ENCODE measurements at places on chromosomes 7 and 10. TPM values are rescaled to one million over a fixed set of nuclear protein-coding genes. Genes with fewer than 3 reads are reported as not detected.
A peak's percentile ranks its signal among the peaks of the same experiment; 100 is the strongest.

DNA sequence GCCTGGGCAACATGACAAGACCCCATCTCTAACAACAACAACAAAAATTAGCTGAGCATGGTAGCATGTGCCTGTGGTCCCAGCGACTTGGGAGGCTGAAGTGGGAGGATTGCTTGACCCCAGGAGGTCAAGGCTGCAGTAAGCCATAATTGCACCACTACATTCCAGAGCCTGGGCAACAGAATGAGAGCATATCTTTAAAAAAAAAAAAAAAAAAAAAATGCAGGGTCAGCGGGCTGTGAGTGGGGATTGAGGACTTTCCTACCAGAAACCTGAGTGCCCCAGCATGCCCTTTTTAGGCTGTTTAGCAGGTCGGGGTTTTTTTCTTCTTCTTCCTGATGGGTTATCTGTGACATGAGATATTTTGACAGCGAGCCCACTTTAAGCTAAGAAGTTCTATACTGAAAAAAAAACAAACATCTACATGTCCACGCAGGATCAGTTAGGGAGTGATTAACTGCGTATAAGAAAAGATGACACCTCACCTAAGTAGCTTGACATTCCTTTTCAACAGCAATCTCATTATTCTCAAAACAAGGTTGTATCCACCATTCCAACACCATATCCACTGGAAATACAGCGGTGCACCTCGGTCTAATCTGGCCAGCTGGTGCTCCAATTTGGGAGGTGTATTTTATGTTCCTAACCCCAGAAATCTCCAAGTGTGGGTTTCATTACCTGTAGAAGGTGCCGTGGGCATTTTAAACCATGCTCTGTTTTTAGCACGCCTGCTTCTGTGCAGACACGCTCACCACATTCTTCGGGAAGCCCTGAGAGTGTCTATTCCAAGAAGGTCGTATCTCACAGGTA, 13.8 kb upstream of the RFC2 start:
- no peak overlapping the region for H3K4me3 ChIP-seq
- peaks cover 4% of the 10 kb centered on the region for H3K27me3 ChIP-seq
- H3K27ac ChIP-seq = no peak overlapping the region
- no peak for DNase-seq
- no peaks in the 10 kb centered on the region for H3K36me3 ChIP-seq
- H3K4me1 ChIP-seq = peaks cover 12% of the 10 kb centered on the region

DNA sequence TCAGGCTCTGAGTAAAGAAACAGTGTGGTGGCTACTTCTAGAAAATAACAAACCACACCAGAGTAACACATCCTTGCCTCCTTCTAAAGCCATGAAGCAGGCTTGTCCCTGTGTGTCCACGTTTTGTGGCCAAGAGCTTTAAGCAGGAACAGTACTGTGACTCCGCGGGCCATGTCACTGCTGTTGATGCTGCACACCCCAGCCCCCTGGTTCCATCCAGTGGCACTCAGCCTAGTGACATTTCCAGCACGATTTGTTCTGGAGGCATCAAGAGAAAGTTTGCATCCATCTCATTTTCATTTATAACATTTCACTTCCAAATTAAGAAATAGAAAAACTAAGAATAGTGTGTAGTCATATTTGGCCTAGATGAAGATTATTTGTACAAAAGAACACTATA, 211.3 kb downstream of the PAXIP1 start:
- no peak for DNase-seq
- no peaks in the 10 kb centered on the region for H3K27me3 ChIP-seq
- H3K4me1 ChIP-seq = no peaks in the 10 kb centered on the region

DNA sequence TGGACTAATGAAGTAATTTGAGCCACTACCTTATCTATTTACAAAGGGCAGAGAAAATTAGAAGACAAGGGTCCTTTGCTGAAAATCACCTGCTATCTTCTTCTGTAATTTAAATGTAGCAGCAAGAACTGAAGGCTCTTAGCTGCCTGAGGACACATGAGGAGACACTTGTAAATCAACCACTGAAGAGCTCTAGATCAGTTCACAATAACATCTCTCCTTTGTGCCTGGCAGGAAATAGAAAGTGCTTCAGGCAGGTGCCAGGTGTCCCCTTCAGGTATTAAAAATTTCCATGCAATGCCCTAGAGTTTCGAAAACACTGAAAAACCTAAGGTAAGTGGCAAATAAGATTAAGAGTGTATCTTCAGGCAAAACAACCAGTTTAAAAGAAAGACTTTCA, 474.6 kb downstream of the GRM8 start:
- H3K27ac ChIP-seq = no peak overlapping the region
- no peaks in the 10 kb centered on the region for H3K36me3 ChIP-seq
- DNase-seq = no peak
- no peaks in the 10 kb centered on the region for H3K4me1 ChIP-seq
- H3K27me3 ChIP-seq = peaks cover 3% of the 10 kb centered on the region

DNA sequence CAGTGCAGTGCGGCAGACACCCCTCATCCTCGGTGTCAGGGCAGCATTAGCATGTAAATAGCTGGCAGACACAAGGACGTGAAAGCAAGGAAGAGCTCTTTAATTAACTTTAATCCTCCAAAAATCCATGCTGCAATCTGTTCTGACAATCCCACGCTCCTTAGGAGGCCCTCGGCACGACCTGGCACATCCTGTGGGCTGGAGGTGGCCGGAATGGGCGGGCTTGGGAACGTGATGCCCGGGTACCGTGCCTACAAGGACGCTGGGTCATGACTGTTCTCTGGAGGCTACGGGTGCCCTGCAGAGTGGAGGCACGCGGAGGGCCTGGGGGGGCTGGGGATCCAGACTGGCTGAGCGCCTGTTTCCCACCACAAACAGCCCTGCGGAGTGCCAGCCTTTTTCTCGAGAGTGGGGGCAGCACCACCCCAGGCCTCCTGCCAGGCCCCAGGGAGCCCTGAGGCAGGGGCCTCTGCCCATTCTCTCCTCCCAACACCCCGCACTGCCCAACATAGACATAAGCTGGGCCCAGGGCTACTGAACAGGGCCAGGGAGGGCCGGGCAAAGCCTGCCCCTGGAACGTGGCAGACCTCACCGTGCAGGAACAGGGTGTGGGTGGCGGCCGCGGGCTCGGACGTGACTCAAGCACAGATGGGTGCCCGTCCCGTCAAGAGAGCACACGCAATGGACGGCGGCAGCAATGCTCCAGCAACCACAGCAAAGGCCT, 189.3 kb downstream of the MAD1L1 start:
- no peak overlapping the region for H3K4me3 ChIP-seq
- H3K27me3 ChIP-seq = peaks cover 2% of the 10 kb centered on the region
- H3K27ac ChIP-seq = no peak overlapping the region
- peaks cover 16% of the 10 kb centered on the region for H3K36me3 ChIP-seq
- DNase-seq = no peak

GRCh38 chr7:128084896-128085608, 53.8 kb upstream of the LRRC4 start:
- peaks cover 32% of the 10 kb centered on the region for H3K27me3 ChIP-seq
- H3K36me3 ChIP-seq = peaks cover 5% of the 10 kb centered on the region
- peak; percentile 76 for DNase-seq
- H3K27ac ChIP-seq = peak overlapping the region; percentile 86

DNA sequence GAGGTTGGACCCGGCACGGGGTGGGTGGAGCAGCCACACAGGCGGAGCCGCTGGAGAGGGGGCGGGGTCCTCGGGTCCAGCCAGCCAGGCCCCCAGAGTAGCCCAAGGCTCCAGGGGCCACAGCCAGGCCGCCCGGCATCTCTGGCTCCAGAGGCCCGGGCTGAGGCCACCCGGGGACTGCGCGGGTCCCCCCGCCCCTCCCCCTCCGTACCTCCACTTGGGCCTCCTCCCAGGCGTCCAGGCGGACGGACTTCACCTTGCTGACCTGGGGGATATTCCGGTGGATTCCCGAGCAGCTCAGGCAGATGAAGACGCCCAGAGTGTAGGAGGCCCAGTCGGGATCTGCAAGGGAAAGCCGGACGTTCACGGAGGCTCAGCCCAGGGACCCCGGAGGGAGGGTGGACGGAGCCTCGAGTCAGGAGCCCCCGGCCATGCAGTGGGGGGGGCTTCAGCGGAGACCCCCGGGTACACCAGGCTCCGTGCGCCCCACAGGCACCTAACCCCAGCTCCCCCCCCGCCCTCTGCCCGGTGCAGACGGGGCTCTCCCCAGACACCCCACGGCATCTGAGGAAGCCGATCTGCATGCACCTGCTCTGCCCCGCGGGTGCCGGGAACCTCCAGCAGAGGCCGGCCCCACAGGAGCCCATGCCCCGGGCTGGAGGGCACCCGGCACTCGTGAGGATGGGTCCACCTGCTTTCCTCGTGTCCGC, 19.2 kb downstream of the ADAP1 start:
- peaks cover 10% of the 10 kb centered on the region for H3K27me3 ChIP-seq
- no peaks in the 10 kb centered on the region for H3K4me1 ChIP-seq
- no peak for DNase-seq
- H3K4me3 ChIP-seq = no peak overlapping the region
- no peak overlapping the region for H3K27ac ChIP-seq

DNA sequence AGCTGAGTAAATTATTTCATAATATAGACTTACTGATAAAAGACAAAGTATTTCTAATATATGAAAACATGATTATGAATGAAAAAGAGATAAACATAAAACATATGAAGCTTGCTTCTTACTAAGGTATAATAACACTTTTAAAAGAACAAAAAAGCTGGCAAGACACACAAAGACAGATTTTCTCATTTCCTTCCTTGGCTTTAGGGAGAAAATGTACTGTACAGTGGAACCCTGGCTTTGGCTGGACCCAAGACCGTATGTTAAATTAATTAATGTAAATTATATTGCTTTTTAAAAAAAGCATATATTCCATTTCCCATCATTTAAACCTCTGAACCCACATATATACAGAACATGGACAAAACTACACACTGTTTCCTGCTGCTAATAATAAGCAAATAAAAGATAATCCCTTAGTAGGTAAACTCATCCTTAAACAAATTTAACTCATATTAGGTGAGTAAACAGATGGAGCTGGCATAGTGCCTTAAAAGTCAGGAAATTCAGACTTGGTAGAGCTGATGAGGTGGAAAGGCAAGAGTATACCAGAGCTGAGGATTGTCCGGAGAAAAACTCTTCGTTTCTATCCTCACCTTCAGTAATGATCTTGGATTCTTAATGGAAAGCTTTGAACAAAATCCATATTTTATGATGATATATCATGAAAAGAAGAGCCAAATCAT, 1016.4 kb upstream of the KCND2 start:
- H3K36me3 ChIP-seq = no peaks in the 10 kb centered on the region

- H3K4me1 ChIP-seq = no peaks in the 10 kb centered on the region
- no peak overlapping the region for H3K4me3 ChIP-seq
- H3K27me3 ChIP-seq = no peaks in the 10 kb centered on the region
- no peak overlapping the region for H3K27ac ChIP-seq
- no peak for DNase-seq
Measured at GRCh38 chr7:37062560-37062859, 338.2 kb upstream of the AOAH start.

- no peaks in the 10 kb centered on the region for H3K36me3 ChIP-seq
- H3K4me1 ChIP-seq = no peaks in the 10 kb centered on the region
- H3K27me3 ChIP-seq = peaks cover 2% of the 10 kb centered on the region
- no peak for DNase-seq
Measured at GRCh38 chr7:42770114-42770513, 141.8 kb downstream of the C7orf25 start.

DNA sequence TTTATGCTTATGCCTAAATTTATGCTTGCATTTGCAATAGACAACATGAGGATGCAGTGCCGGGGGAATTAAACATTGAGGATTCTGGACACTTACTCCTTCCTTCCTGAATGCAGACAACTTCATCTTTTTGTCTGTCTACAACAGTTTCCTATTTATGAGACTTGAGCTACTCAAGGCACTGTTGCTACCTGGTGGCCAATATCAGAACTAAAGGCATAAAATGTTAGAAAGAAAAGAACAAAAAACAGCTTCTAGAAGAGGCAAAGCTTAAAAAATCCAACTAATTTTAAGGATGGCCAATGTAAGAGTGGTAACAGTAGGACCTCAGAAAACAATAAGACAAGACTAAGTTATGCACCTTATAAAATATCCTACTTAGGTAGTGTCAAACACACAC, 144.5 kb upstream of the PTN start:
- H3K27ac ChIP-seq = no peak overlapping the region
- no peak overlapping the region for H3K4me3 ChIP-seq
- H3K4me1 ChIP-seq = no peaks in the 10 kb centered on the region
- DNase-seq = no peak

DNA sequence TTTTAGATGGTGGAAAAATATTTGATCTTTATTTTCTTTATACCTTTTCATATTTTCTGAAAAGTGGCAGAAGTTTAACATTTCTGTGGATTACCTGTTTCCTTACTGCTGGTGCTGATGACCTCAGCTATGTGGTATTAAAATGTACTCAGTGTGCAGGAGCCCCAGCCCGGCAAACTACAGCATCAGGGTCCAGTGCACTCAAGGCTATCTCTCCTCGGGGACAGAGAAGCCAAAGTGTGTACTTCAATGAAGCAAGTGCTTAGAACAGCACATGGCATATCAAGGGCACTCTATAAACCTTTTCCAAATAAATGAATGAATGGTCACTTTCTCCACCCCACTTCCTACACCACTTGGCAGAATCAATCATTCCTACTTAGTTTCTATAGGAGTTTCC, 111.8 kb downstream of the HIP1 start:
- peaks cover 2% of the 10 kb centered on the region for H3K27me3 ChIP-seq
- H3K4me1 ChIP-seq = peaks cover 2% of the 10 kb centered on the region
- no peak for DNase-seq
- no peak overlapping the region for H3K4me3 ChIP-seq

IFIT3 gene
- not detected for total RNA-seq

CDHR1 gene
- total RNA-seq = 6.1 TPM

TMEM196 gene
- total RNA-seq = 3.6 TPM

TCF7L2 gene
- 5.0 TPM for total RNA-seq

UCMA gene
- total RNA-seq = not detected

Data from glutamatergic neuron (in vitro differentiated cells).